Pancreas (tissue), 10 donors: ENCODE measurements at places on chromosomes 6 and 20. TPM values are rescaled to one million over a fixed set of nuclear protein-coding genes. Genes with fewer than 3 reads are reported as not detected.

The SIRPB2 gene
- total RNA-seq = 0.35 TPM

DNA sequence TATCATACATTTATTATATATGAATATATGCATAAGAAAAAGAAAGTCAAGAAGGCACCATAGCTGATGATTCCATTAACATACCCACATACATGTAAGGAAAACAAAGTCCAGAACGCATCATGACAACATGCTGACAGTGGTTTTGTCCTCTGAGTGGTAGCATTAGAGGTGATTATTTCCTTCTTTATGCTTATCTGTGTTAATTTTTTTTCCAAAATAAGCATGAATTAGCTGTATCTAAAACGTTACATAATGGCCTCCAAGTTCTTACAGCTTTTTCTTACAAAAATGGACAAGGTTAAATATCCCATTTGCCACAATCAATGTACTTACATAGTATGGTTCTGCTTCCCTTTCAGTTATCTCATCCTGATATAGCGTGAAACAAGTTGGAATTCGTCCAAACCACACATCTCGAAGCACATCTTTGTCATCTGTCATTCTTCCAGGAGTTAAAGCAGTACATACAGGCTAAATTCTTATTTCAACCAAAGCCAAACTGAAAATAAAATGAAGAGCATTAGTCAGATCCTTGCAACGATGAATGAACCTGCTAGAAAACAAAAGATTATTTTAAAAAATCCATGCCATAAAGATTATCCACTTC, 9.7 kb downstream of the ATG5 start:
- DNase-seq = no peak

The ULBP3 gene
- total RNA-seq = 0.98 TPM

The DLL1 gene
- total RNA-seq = 15.9 TPM
